ENCODE measurements at places on chromosomes 4 and X. TPM values are rescaled to one million over a fixed set of nuclear protein-coding genes. Genes with fewer than 3 reads are reported as not detected.

XKRX gene
- total RNA-seq: 2.0 TPM

GRCh38 chr4:150250998-150251651 is 172.9 kb downstream of the DCLK2 start:
- H3K4me3 ChIP-seq: no peak overlapping the region
- no peaks in the 10 kb centered on the region for H3K27me3 ChIP-seq
- H3K4me1 ChIP-seq: no peaks in the 10 kb centered on the region
- DNase-seq: no peak

GRCh38 chr4:54098375-54098774 is 1.6 kb upstream of the GSX2 start:
- no peak overlapping the region for H3K4me3 ChIP-seq
- H3K27me3 ChIP-seq: no peaks in the 10 kb centered on the region
- H3K27ac ChIP-seq: no peak overlapping the region
- H3K36me3 ChIP-seq: no peaks in the 10 kb centered on the region
- DNase-seq: no peak

DNA sequence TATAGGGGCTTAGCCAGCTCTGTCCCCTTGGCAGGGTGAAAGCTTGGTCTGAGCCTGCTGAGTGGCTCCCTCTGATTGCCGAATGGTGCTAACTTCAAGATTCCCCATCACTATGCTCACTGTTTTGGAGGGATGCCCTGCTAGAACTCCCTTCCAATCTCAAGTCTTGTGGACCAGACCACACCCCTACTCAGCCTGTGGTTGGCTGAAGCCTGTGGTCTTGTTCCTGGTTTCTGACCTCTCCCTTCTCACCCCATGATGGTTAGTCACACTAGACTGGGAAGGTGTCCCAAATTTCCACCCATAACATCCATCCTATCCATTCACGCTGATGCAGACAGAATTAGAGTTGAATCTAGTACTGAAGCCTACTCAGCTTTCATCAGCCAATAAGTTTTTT is 184.7 kb upstream of the NDP start:
- no peaks in the 10 kb centered on the region for H3K4me1 ChIP-seq
- no peak overlapping the region for H3K27ac ChIP-seq
- no peaks in the 10 kb centered on the region for H3K27me3 ChIP-seq
- no peak for DNase-seq
